ENCODE measurements at places on chromosomes 3 and 15.

- no peak for DNase-seq
Observed at GRCh38 chr3:174153871-174154270, 705.3 kb upstream of the NAALADL2 start.

GRCh38 chr15:42118650-42119445 lies 24.5 kb upstream of the PLA2G4D start:
- DNase-seq: no peak

DNA sequence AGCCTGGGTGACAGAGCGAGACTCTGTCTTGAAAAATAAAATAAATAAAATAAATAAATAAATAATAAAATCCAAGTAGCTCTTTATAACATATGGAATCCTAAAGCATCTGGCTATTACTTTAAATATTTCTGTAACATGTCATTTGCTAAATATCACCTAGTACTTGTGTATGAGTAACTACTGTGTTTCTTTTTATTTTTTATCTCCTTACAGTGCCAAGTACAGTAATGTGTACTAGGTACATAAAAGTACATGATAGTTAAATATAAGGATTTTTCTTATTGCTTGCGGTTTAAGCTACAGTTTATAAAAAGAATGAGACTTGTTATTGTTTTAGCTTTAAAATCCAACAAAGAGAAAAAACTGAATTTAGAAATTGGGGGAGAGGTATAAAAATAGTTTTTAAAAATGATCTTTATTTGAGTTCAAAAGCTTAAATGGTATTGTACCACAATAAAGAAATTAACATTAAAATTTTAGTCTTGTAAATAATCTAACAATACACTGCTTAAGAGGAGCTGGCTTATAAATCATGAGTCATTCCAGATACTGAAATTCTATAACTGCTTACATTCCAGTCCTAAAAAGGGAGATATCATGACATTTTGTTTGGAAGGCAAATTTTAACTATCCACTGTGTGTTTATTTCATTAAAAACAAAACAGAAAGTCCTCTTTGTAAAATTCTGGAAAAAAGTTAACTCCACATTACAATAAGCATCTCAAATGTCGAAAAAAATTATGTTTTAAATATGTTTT lies 73.1 kb downstream of the FGF7 start:
- no peak for DNase-seq

DNA sequence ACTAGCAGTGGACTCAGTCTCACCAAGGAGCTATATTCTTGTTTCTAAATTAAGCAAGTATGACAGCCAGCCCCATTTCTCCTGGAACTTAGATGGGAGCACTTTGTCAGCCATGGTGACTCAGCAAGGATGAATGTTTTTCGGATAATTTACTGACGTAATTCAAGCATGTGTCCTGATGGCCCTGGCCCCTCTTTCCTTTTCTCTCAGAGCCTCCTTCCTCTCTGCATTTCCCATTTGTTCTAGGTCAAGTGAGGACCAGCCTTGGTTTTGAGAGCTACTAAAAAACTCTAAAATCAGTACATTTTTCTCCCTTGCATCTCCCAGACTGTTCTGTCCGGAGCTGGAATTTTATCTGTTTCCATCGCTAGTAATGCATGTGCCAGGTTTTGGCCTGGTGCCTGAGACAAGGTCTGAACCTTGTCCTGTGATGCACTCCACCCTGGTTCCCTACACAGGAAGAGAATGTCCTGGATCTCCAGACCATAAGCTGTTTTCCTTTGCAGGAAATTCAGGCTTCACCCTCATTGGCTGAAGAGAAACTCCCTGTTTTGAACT lies 256.6 kb upstream of the ROPN1 start:
- no peak for DNase-seq

GRCh38 chr3:189372243-189372642 lies 200.5 kb downstream of the TPRG1 start:
- no peak for DNase-seq

GRCh38 chr3:100857863-100858262 lies 135.4 kb downstream of the ABI3BP start:
- DNase-seq: no peak

- DNase-seq: no peak
Observed at GRCh38 chr15:82808634-82809041, 790 bp upstream of the WHAMM start.

DNA sequence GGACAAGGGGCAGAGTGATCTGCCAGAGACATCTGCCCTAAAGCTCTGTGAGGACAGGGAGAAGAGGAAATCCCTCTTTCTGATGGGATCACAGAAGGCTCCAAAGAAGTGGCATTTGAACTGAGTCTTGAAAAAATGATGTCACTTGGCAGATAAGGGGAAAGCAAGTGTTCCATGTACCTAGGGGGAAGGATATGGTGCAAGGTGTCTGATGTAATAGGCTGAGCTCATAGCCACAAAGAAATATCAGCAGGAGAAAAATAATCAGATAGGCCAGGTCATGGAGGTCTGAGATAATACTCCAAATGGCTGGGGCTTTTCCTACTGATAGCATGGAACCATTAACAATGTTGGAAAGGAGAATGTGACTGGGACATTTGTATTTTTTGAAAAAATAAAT lies 468.4 kb upstream of the MDFIC2 start:
- no peak for DNase-seq

- DNase-seq: no peak
Observed at GRCh38 chr3:179825527-179826246, 172.8 kb downstream of the USP13 start.

DNA sequence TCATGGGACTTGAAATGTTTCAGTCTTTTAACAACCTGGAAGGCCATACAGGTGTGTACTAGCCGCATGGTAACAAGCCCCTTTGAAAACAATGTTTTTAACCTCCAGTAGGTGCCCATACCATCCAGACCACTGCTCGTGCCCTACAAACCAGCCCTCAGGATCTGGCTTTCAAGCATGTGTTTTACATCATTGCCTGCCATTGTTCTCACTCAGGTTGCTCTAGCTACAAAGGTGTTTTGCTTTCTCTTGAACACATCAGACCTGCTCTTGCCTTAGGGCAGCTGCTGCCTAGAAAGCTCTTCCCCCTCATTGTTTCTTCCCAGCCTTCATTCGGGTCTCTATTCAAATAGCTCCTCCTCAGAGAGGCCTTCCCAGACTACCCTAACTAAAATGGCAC lies 32.3 kb upstream of the MAP3K13 start:
- DNase-seq: no peak
